ENCODE measurements at places on chromosomes 16 and 17.

GRCh38 chr16:67419931-67420330 lies 3.7 kb upstream of the ZDHHC1 start:
- H3K4me3 ChIP-seq = no peak overlapping the region
- peaks cover 6% of the 10 kb centered on the region for H3K4me1 ChIP-seq
- H3K27me3 ChIP-seq = peaks cover 23% of the 10 kb centered on the region

DNA sequence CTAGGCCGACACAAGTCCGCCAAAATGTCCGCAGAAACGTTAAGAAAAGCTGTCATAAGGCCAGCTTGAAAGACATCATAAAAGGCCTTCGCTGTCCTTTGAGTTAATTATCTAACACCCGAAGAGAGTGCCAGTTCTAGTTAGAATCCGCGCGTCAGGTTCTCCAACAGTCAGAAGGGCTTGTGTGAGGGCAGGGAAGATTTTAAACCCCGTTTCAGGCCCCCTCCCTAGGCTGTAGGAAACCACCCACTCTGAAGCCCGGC lies 729 bp upstream of the CLTC start:
- no peaks in the 10 kb centered on the region for H3K36me3 ChIP-seq
- H3K27me3 ChIP-seq = no peaks in the 10 kb centered on the region
- H3K27ac ChIP-seq = peak overlapping the region; percentile 95
- peak overlapping the region; percentile 90 for H3K4me3 ChIP-seq

GRCh38 chr17:51709694-51710633 lies 448.6 kb downstream of the CA10 start:
- no peak overlapping the region for H3K27ac ChIP-seq
- no peaks in the 10 kb centered on the region for H3K36me3 ChIP-seq
- H3K4me3 ChIP-seq = no peak overlapping the region
- H3K4me1 ChIP-seq = no peaks in the 10 kb centered on the region

DNA sequence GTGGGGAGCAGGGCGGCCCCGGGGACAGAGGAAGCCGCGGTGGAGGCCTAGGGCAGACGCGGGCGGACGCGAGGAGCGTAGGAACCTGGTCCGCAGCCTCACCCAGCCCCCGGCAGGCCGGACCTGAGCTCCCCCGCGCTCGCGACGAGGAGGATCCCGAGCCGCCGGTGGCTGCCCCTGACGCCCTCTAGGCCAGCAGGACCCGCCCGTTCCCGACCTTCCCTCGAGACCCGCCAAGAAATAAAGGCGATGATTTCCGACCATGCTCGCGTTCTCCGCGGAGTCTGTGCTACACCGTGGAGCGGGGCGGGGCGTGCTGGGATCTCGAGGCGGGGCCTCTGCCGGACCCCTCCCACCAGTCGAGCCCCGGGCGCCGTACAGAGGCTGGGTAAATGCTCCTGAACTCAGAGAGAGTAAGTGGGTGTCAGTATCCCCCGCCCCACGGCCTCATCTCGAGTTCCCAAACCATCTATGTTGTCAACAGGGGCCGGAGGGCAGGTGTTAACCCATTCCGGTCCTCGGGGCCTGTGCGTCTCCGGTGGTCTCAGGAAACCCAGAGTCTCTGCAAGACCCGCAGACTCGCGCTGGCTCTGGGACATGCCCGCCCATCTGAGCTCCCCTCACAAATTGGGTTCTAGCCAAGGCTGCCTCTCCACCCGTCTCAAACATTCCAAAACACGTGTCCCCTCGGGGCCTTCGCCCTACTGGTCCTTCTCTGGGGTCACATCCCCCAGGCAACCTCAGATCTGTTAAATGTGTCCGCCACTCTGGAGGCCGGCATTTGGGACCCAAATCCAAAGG lies 13.7 kb downstream of the SYCE1L start:
- peak overlapping the region; percentile 97 for H3K4me3 ChIP-seq
- no peaks in the 10 kb centered on the region for H3K27me3 ChIP-seq
- H3K27ac ChIP-seq = peak overlapping the region; percentile 70
- H3K36me3 ChIP-seq = no peaks in the 10 kb centered on the region

DNA sequence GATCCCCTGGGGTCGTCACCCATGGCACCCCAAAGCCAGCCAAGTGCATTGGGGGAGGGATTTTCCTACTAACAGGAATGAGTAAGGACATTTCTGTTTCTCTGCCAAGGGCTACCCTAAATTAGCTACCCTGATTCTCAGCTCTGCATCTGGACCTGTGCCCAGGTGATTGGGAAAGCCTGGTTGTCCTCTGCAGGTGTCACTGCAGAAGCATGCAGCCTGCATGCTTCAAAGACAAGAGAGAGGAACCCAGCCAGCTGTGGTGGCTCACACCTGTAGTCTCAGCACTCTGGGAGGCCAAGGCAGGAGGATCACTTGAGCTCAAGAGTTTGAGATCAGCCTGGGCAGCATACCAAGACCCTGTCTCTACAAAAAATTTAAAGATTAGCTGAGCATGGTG lies 19.6 kb downstream of the BEAN1 start:
- no peak overlapping the region for H3K27ac ChIP-seq
- no peak for DNase-seq
- H3K4me3 ChIP-seq = no peak overlapping the region
- no peaks in the 10 kb centered on the region for H3K36me3 ChIP-seq
- H3K4me1 ChIP-seq = no peaks in the 10 kb centered on the region

DNA sequence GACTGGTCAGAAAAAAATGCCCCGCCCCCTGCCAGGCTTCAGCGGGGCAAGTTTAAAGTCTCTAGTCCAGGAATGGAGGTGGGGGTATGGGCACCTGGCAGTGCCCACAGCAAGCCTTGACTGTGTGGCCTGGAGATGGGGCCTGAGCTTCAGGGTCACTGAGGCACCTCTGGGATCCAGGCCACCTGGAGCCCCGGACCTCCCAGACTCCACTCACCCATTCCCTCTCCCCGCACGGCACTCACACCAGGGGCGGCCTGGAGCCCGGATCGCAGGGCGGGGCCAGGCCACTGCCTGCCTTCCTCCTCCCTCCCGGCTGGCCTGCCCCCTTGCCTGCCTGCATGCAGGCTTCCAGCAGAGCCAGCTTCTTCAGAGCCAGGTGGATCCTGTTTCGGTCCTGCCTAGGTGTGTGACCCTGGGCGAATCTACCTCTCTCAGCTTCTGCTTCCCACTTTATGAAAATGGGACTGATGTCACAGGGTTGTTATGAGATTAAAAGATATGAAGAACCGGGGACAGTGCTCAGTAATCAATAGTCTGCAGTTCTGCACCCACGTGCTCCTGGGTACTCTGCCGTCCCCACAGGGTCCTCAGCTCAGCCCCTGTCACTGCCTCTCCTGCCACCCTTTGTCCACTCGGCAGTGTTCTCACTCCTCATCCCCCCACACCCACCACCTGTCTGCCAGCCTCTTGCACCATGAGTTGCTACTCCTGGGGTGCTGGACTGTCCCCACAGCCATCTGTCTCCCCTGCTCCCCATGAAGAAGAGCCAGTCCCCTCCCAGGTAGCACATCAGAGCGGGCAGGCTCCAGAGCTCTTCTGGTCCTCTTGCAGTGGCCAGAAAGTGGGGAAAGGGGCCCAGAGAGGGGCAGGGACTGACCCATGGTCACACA lies 1.2 kb upstream of the TCAP start:
- no peak overlapping the region for H3K27ac ChIP-seq
- DNase-seq = no peak
- H3K4me1 ChIP-seq = peaks cover 17% of the 10 kb centered on the region

GRCh38 chr16:50093607-50094539 lies 28.1 kb downstream of the HEATR3 start:
- no peak overlapping the region for H3K4me3 ChIP-seq
- H3K27ac ChIP-seq = no peak overlapping the region
- peaks cover 10% of the 10 kb centered on the region for H3K36me3 ChIP-seq
- no peak for DNase-seq
- H3K4me1 ChIP-seq = no peaks in the 10 kb centered on the region
- no peaks in the 10 kb centered on the region for H3K27me3 ChIP-seq

DNA sequence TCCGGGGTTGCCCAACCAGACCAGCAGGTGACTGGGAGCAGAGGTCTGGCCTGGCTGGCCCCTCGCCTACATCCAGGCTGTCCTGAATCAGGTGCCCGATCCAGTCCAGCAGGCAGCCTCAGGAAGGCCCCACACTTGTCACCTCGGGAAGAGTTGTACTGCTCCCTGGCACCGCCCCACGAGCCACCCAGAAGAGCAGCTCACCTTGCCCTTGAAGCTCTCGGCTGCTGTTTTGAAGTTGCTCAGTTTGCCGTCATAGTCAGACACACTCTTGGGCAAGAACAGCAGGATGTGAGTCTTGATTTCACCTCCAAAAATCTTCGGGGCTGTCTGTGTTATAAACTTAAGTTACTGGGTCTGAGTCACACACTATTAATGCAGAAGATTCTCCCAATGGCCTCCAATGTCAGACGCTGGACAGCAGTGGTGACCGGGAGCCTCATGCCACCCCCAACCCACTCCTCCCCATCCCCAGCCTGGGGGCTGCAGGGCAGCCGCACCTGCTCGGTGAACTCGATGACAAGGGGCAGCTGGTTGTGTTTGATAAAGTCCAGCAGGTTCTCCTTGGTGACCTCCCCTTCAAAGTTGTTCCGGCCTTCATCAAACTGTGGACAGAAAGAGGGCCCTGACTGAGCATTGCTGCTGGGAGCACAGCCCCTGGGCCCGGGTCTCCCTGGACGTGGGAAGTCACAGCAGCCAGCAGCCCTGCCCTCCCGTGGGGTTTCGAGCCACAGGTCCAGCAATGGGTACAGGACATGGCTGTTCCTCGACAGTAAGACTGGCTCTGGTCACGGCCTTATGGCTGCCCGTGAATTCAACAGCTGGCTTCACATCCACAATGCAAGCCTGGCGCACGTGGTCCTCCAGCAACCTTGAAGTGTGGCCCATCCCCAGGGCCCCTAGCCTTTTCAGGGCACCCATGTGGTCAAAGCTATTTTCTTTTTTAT lies 12.2 kb upstream of the PPP1R27 start:
- H3K4me1 ChIP-seq = no peaks in the 10 kb centered on the region
- H3K27ac ChIP-seq = no peak overlapping the region
- no peaks in the 10 kb centered on the region for H3K27me3 ChIP-seq
- no peak for DNase-seq
- no peak overlapping the region for H3K4me3 ChIP-seq

DNA sequence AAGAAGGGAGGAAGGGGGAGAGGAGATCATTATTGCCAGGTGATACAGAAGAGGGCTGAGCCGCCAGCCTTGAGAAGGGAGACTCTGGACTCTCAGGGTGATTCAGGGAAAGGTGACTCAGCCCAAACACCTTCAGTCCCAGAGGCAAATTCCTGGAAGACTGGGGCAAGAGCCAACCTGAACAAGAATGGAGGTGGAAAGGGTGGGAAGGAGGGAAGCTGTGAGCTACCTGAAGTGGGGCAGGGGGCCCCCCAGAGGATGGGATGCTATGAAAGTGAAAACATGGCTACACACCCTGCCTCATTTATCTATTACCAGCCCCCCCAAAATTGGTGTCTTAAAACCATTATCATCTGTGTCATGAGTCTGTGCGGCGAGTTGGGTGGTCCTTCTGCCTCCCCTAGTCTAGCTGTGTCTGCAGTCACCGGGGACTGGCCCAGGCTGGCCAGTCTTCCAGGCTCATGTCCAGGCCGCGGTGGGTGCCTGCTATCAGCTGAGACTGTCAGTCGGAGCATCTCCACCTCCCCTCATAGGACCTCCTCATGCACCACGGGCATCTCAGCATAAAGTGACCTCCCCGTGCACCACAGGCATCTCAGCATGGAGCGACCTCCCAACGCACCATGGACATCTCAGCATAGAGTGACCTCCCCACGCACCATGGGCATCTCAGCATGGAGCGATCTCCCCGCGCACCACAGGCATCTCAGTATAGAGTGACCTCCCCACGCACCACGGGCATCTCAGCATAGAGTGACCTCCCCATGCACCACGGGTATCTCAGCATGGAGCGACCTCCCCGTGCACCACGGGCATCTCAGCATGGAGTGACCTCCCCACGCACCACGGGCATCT lies 3.2 kb upstream of the SLC47A2 start:
- H3K4me3 ChIP-seq = no peak overlapping the region
- no peaks in the 10 kb centered on the region for H3K36me3 ChIP-seq
- no peaks in the 10 kb centered on the region for H3K27me3 ChIP-seq
- peaks cover 8% of the 10 kb centered on the region for H3K4me1 ChIP-seq
- H3K27ac ChIP-seq = no peak overlapping the region
- no peak for DNase-seq

GRCh38 chr17:30717291-30718098 lies 107.0 kb downstream of the CRLF3 start:
- H3K36me3 ChIP-seq = no peaks in the 10 kb centered on the region
- DNase-seq = no peak
- no peaks in the 10 kb centered on the region for H3K27me3 ChIP-seq
- no peak overlapping the region for H3K4me3 ChIP-seq

- H3K27ac ChIP-seq = no peak overlapping the region
- DNase-seq = no peak
- H3K36me3 ChIP-seq = no peaks in the 10 kb centered on the region
- H3K27me3 ChIP-seq = no peaks in the 10 kb centered on the region
- no peak overlapping the region for H3K4me3 ChIP-seq
- H3K4me1 ChIP-seq = peaks cover 11% of the 10 kb centered on the region
Observed at GRCh38 chr17:68320311-68320865, 29.1 kb downstream of the ARSG start.

DNA sequence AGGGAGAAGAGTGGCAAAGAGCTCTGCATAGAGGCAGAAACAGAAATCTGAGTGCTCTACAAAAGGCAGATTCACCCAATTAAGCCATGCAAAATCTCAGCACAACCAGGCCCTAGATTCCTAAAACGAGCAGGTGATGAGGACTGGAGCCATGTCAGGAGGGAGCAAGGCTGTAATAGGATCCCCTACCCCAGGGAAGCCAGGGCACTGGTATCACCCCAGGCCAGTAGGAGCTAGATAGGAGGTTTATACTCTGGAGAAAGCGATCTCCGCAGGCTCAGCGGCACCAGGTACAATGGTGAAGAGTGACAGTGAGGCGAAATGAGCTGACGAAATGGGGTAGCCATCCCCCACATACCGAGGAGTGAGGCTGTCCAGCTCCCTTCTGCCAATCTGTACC lies 171.5 kb downstream of the PARN start:
- no peak for DNase-seq
- no peaks in the 10 kb centered on the region for H3K4me1 ChIP-seq
- no peak overlapping the region for H3K4me3 ChIP-seq
- no peak overlapping the region for H3K27ac ChIP-seq
- H3K27me3 ChIP-seq = no peaks in the 10 kb centered on the region
- no peaks in the 10 kb centered on the region for H3K36me3 ChIP-seq

DNA sequence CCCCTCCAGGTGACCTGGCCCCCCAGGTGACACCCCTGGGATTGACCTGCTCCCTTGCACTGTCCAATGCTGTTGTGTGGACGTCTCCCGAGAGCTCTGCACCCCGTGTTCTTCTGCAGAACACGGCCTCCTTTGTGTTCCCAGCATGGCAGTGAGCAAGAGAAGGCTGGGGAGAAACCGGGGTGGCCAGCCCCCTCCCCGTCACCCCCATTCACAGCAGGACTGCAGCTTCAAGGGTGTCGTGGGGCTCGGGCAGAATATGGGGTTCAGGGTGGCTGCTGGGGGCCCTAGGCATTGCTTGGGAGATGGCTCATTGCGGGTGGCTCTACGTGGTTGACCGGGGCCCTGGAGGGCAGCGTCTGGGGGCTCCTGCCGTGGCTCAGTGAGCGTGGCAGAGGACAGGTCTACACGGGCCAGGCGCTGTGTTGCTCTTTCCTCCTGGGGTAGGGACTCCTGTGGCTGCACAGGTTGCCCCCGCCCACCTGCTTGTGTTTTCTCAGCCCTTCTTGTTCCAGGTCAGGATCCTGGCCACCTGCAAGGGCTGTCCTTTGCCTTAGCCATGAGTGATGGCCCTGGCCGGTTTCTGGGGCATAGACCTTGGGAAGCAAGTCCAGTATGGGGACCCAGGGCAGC lies 12.5 kb downstream of the GSE1 start:
- H3K36me3 ChIP-seq = no peaks in the 10 kb centered on the region
- H3K27ac ChIP-seq = no peak overlapping the region
- H3K4me3 ChIP-seq = no peak overlapping the region
- H3K27me3 ChIP-seq = no peaks in the 10 kb centered on the region
- no peaks in the 10 kb centered on the region for H3K4me1 ChIP-seq

- no peak overlapping the region for H3K4me3 ChIP-seq
- no peaks in the 10 kb centered on the region for H3K4me1 ChIP-seq
- H3K27me3 ChIP-seq = no peaks in the 10 kb centered on the region
- peaks cover 3% of the 10 kb centered on the region for H3K36me3 ChIP-seq
- H3K27ac ChIP-seq = no peak overlapping the region
Observed at GRCh38 chr17:72833128-72833765, 259.2 kb downstream of the SLC39A11 start.

Measured in effector memory CD4-positive, alpha-beta T cell (primary cell).